CD4-positive, alpha-beta memory T cell (primary cell): ENCODE measurements at places on chromosomes 16 and 17. TPM values are rescaled to one million over a fixed set of nuclear protein-coding genes. Genes with fewer than 3 reads are reported as not detected.

DNA sequence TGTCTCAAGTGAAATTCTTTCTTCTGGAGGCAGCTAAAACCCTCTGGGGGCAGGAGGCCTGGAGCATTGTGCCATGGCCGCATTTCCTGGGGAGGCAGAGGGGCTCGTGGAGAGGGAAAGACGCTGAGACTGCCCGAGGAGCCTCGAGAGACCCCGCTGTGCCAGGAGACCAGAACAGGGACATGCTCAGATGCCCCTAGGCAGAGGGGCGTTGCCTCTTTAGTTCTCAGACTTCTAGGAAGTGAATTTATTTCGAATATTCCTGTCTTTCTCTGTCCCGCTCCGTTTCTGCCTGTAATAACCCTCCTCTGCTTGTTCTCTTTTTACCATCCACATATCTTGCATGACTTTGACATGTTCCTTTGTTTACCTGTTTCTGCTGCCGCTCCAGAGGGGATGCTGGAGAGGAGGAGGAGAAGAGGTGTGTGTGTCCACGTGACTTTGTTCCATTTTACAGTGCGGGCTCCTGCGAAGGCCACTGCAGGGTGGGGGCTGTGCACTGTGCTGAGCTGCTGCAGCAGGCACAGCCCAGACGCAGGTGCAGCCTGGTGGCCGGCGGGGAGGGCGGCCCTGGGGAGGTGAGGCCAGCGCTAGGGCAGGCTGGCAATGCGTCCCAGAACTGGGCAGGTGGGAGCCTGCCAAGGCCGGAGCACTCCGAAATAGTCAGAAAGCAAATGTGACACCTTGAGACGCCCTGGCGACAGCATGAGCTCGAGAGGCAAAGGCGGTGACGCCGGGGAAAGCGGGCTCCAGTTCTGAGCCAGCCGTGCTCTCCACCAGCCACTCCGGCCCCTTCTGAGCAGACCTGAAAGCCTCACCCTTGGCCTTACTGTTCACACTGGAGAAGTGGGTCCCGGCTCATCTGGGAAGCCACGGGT is 29.9 kb downstream of the CIBAR2 start:
- peaks cover 14% of the 10 kb centered on the region for H3K36me3 ChIP-seq
- H3K4me1 ChIP-seq: no peaks in the 10 kb centered on the region
- no peaks in the 10 kb centered on the region for H3K27me3 ChIP-seq

GRCh38 chr17:79746889-79747507 is 16.3 kb downstream of the ENPP7 start:
- no peak for DNase-seq
- H3K4me1 ChIP-seq: peaks cover 25% of the 10 kb centered on the region
- no peak overlapping the region for H3K4me3 ChIP-seq
- H3K27ac ChIP-seq: no peak overlapping the region

GRCh38 chr16:13436641-13437412 is 483.1 kb upstream of the ERCC4 start:
- no peaks in the 10 kb centered on the region for H3K36me3 ChIP-seq
- H3K27me3 ChIP-seq: no peaks in the 10 kb centered on the region

- H3K4me1 ChIP-seq: no peaks in the 10 kb centered on the region
- no peak overlapping the region for H3K4me3 ChIP-seq
- no peaks in the 10 kb centered on the region for H3K27me3 ChIP-seq
Measured at GRCh38 chr16:82454152-82454551, 172.6 kb upstream of the CDH13 start.

- H3K27ac ChIP-seq: no peak overlapping the region
- peaks cover 6% of the 10 kb centered on the region for H3K27me3 ChIP-seq
- no peaks in the 10 kb centered on the region for H3K4me1 ChIP-seq
- H3K36me3 ChIP-seq: no peaks in the 10 kb centered on the region
Measured at GRCh38 chr17:49111934-49112333, 20.6 kb upstream of the B4GALNT2 start.

Gene MIS12
- polyA plus RNA-seq: 21.8 TPM

Gene APPBP2
- polyA plus RNA-seq: 23.9 TPM

Gene KRT33B
- not detected for polyA plus RNA-seq

Gene TNFRSF13B
- polyA plus RNA-seq: not detected

DNA sequence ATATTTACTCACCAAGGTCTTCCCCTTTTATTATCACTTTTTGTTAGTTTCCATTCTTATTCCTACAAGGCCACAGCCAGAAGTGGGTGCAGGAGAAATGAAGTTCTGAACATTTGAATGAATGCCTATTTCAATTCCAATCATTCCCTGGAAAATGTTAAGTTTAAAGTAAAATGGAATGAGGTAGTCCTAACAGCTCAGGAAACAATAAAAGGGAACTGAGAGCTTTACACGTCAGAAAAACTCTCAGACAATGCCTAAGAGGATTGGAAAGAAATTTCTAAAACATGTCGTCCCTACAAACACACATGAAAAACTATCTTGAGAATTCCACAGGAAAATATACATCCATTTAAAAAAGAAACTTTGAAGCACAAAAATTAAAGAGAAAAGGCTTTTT is 238.8 kb downstream of the STX8 start:
- no peak for DNase-seq
- no peaks in the 10 kb centered on the region for H3K4me1 ChIP-seq
- H3K4me3 ChIP-seq: no peak overlapping the region
- no peaks in the 10 kb centered on the region for H3K27me3 ChIP-seq
- no peaks in the 10 kb centered on the region for H3K36me3 ChIP-seq

Gene UMOD
- not detected for polyA plus RNA-seq

DNA sequence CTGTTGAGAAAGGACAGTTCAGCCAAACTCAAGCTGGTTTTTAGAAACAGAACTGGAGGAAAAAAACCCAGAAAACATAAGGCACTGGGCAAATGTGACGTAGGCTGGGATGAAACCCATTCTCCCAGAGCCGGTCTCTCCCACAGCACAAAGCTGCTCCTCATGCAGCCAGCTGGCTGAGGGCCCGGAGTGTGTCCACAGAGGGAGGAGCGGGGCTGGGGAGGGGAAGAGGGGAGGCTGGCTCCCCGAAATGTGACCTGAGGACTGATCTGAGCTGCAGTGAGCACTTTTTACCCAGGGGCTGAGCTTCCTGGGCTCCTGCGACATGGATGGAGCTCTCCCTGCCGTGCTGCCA is 20.8 kb downstream of the FOXF1 start:
- no peak for DNase-seq
- no peaks in the 10 kb centered on the region for H3K27me3 ChIP-seq
- no peaks in the 10 kb centered on the region for H3K4me1 ChIP-seq

Gene GNGT2
- 6.9 TPM for polyA plus RNA-seq

DNA sequence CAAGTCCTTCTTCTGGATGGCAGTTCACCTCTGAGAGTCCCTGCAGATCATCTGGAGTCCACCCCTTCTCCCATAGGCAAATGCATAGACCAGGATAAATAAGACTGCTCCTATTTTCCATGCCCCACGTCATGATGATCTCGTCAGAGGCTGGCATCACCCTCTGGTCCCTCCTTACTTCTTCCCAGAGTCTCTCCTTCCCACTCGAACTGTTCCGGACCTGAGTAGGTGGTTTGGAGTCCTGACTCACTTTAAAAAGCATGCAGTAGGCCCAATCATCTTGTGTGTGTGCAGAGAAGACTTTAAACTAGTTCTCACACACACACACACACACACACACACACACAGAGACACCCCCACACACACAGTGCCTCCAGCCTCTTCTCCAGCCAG is 72.0 kb downstream of the SOX9 start:
- H3K27me3 ChIP-seq: no peaks in the 10 kb centered on the region
- H3K4me1 ChIP-seq: no peaks in the 10 kb centered on the region
- H3K4me3 ChIP-seq: no peak overlapping the region
- DNase-seq: no peak

GRCh38 chr17:59695945-59696681 is 11.1 kb downstream of the PTRH2 start:
- no peak for DNase-seq
- no peak overlapping the region for H3K27ac ChIP-seq
- H3K36me3 ChIP-seq: peaks cover 41% of the 10 kb centered on the region
- no peak overlapping the region for H3K4me3 ChIP-seq
